ENCODE measurements at places on chromosomes 11 and 22.

GRCh38 chr22:28798810-28799605, 1.4 kb downstream of the XBP1 start:
- no peak for DNase-seq

- DNase-seq, result no peak
Measured at GRCh38 chr11:27874998-27875830, 175.0 kb upstream of the BDNF start.

DNA sequence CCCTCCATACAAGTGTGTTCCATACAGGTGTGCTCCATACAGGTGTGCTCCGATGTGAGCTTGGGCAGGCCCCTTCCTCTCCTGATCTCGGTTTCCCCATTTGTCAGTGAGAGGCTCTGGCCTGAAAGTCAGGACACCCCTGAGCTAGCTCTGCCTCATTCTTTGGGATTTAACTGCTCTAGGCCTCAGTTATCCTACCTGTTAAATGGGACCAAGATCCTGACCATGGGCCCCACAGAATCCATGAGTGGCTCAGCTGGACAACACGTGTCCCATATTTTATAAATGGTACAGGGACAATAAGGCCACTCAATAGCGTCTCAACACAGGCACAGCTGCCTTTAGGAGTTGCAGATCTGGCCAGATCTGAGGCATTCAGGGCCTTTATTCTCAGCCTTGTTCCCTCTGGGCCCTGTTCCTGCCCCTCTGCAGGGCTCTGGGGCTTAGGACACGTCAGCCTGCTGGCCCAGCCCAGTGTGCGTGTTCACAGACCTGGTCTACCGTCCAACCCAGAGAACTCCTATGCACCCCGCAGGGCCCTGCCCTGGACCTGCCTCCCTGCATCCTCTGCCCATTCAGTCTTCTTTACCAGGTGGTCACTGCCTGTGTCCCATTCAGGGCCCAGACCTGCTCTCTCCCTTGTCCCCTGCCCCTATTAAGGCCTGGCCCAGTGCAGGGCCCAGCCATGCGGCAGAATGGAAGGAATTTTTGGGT, 18.9 kb upstream of the IGLL1 start:
- DNase-seq, result no peak

- no peak for DNase-seq
Measured at GRCh38 chr22:39351689-39352214, 2.0 kb downstream of the SYNGR1 start.

DNA sequence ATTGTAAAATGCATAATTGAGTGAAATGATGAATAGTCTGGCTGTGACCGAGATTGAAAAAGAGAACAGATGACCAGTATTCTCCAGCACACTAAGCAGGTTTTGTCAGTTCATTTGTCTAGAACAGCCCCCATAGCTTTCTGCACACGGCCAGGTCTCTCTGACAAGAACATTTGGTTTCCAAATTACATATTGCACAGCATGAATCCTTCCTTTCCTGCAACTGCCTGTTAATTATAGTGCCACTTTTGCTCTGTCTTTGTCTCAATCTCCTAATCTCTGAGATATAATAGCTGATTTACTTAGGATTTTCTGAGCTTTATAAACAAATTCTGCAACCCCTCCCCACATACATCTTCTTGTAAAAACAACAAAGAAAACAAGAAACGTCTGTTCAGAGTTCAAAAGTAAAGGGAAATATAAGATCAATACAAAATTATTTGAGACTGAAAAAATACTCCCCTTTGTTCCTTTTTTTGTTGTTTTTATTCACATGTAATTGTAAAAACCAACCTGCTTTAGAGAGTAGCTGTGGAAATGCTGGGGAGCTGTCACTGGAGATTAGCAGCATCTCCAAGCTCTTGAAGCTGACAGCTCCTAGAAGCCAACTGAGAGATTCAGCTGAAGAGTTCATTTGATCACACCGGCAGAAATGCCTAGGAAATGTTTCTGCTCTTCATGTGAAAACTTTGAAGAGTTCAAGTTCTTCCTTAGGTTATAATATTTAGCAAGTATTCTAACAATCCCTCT, 998.1 kb downstream of the DLG2 start:
- no peak for DNase-seq

GRCh38 chr11:67592880-67593564, 9.4 kb downstream of the GSTP1 start:
- no peak for DNase-seq

- no peak for DNase-seq
Measured at GRCh38 chr11:2539371-2540222, 94.8 kb downstream of the KCNQ1 start.

GRCh38 chr11:66418168-66418985, 2.5 kb upstream of the NPAS4 start:
- peak; percentile 32 for DNase-seq

DNA sequence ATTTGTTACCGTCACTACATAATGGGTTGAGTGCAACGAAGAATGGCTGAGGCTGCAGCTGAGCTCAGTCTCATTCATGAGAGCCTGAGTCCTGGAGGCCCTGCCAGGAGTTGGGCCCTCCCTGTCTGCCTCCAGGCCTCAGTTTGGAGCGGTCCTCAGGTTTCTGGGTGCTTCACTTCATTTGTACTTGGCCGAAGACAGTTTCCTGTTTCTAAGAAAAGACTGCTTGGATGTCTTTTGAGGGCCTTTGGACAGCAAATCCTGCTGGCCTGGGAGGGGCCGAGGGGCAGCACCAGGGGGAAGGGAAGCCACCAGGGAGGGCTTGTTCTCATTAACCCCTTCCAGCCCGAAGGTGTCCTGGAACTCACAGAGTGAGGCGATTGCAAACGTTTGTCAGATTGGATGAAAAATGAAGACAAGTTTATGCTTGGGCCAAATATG, 163.1 kb downstream of the ETS1 start:
- no peak for DNase-seq

DNA sequence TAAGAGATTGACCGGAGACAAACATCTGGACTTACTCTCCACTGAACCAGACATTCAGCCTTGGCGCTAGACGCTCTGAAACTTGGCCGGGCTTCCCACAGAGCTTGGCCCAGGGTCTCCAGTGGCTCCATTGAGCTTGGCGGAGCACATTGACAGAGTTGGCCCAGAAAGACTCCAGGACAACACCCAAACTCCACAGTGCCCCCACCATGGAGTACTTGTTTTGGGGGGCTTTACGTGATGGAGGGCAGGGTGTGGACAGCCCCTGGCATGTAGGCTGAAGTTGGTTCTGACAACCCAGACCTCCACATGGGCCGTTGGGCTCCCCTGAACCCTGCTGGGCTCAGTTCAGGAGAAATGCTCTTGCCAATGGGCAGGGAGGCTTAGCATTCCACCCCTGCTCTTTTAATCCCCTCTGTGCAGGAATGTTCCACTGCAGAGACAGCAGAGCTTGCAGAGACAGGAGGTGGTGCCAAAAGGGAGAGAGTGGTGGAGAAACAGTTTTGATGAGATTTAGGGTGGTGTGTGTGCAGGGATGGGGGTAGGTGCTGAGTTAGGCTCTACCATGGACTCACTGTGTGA, 102.4 kb upstream of the TIMP3 start:
- no peak for DNase-seq

DNA sequence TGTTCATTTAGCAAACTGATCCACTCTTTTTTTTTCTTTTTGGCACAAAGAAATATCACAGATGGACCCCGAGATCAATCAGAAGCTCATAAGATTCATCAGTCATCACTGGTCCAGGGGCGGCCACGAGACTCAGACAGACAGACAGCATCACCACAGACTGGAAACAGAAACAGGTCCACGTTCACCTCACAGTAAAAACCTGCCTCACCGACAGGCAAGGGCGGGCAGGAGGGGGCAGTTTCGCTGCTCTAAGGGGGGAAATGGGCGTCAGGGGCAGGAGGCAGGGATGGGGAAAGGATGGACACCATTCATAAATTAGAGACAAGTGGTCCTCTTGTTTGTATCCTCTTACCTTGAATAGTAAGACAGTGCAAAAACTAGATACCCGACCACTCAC, 16.5 kb downstream of the CHST1 start:
- no peak for DNase-seq

All from SW 1271 (cell line).